A673 (cell line): ENCODE measurements at places on chromosomes 16 and 17. TPM values are rescaled to one million over a fixed set of nuclear protein-coding genes. Genes with fewer than 3 reads are reported as not detected.

GRCh38 chr16:85698935-85699558, 10.3 kb upstream of the GINS2 start:
- DNase-seq: no peak

GRCh38 chr16:86382774-86383407, 127.4 kb upstream of the FOXF1 start:
- DNase-seq: no peak

DNA sequence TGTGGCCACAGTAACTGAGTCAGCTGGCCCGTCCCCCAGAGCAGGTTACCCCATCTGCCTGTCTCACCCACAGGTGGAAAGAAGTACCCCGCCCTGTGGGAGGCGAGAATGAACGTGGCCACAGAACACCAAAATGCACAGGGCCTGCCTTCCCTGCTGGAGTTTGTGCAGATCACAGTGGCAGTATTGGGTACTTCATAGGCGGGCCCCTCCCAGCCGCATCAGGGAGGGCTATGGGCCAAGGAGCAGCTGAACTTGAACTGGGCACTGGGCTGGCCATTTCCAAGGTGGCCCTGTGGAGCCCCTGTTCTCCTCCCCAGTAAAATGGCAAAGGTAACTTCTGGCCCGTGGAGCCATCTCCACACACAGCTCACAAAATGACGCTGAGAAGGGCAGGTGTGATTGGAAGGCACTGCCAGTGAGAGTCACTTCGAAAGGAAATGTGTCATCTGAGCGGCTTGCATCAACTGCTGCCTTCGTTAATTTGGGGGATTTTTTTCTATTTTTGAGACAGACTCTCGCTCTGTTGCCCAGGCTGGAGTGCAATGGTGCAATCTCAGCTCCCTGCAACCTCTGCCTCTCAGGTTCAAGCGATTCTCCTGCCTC, 162.9 kb downstream of the ENGASE start:
- no peak for DNase-seq

The ADORA2B gene
- total RNA-seq: 3.9 and 5.9 TPM in 2 replicates

The PPY gene
- total RNA-seq: not detected in 2 replicates

DNA sequence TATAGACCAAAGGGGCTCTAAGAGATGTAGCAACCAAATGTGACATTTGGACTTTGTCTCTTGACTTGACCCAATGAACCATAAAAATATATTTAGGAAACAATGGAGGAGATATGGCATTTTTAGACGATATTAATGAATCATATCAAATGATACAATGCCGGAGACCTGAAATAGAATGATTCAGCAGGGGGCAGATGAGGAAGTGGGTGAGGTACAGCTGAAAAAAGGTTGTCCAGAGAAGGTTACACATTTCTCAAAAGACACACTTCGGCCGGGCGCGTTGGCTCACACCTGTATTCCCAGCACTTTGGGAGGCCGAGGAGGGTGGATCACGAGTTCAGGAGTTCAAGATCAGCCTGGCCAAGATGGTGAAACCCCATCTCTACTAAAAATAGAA, 16.5 kb upstream of the SNN start:
- no peak for DNase-seq

DNA sequence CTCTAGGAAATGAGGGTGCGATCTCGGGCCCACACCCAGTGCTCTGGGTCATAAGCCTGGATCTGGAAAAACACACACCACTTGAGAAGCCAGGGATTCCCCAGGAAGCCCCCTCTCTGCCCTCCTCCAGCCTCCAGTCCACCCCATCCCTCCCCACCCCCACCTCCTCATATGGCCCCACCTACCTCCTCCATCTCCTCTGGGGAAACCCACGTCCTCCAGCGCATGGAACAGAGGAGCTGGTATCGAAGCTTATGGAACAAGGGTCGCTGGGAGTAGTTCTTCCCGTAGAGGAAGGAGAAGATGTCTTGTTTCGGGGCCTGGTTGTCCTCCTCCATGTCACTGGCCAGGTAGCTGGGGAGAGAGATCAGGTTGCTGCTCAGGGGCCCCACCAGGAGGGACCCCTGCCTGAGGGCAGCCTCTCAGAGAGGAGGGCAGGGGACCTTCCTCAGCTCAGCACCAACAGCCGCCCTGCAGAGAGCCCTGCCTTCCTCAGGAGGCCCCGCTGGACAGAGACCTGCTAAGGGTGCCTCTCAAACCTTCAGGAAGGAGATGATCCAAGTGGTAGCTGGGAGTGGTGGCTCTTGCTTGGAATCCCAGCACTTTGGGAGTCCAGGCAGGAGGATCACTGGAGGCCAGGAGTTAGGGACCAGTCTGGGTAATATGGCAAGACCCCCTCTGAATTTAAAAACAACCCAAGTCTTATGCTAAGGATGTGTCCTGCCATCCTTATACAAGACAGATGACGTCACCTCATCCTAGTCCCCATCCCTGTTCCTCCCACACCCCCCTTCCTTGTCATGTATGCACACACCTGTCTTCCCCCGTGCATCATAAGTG, 5.0 kb downstream of the SPDYE4 start:
- DNase-seq: no peak

GRCh38 chr17:32542186-32542585, 55.4 kb downstream of the CDK5R1 start:
- no peak for DNase-seq

The KRT36 gene
- total RNA-seq: not detected in 2 replicates

DNA sequence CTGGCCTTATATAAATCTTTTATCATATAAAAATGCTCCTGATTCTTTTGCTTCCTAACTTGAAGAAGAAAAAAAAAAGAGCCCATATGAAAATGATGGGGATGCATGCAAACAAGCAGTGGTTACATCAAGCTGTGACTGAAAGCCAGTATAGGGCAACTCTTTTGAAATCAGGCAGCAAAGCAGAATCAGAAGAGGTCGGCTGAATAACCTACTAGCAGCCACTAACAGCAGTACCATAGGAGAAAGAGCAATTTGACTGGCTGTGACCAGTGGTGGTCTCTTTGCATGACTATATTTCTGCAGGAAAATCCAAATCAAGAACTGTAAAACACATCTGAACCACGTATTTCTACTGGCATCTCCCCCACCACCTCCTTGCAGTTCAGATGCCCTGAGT, 161.9 kb upstream of the C17orf78 start:
- DNase-seq: no peak

GRCh38 chr17:6024576-6024975, 45.6 kb upstream of the WSCD1 start:
- DNase-seq: no peak

DNA sequence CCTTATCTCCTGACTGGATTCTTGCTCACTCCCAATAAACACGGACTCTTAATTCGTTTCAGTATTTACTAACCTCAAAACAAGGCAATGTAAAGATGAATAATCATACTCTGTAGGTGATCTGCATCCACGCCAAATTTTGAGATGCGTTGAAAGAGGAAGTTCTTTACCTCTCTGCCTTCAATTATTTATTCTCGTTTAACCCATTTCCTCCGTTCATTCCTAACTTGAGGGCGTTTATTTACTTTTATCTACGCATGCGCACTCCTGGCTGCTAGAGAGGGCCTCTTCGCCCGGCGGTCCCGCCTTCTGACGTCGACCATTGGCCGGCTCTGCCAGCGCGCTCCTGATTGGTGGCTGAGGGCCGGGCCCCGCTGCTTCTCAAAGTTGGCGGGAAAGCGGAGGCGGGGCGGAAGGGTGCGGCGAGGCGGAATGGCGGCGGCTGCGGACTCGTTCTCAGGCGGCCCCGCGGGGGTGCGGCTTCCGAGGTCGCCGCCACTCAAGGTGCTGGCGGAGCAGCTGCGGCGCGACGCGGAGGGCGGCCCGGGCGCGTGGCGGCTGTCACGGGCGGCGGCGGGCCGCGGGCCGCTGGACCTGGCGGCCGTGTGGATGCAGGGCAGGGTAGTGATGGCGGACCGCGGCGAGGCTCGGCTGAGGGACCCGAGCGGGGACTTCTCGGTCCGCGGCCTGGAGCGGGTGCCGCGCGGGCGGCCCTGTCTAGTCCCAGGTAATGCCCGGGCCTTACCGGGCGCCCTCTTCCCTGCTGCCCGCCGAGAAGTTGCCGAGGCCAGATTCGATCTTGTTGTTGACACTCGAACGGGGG, at the start of gene RMI2:
Gene RMI2 (plus strand): TSS at position 420 of the 823 bp plus-strand sequence. CDS start 13 bp downstream, at position 433.
- peak; percentile 98 for DNase-seq

GRCh38 chr16:22969567-22969966, 155.6 kb downstream of the HS3ST2 start:
- DNase-seq: no peak

- no peak for DNase-seq
These were observed 11.7 kb downstream of the TMEM92 start for GRCh38 chr17:50285941-50286340.

GRCh38 chr16:89065458-89065822, 28.2 kb upstream of the ACSF3 start:
- no peak for DNase-seq

DNA sequence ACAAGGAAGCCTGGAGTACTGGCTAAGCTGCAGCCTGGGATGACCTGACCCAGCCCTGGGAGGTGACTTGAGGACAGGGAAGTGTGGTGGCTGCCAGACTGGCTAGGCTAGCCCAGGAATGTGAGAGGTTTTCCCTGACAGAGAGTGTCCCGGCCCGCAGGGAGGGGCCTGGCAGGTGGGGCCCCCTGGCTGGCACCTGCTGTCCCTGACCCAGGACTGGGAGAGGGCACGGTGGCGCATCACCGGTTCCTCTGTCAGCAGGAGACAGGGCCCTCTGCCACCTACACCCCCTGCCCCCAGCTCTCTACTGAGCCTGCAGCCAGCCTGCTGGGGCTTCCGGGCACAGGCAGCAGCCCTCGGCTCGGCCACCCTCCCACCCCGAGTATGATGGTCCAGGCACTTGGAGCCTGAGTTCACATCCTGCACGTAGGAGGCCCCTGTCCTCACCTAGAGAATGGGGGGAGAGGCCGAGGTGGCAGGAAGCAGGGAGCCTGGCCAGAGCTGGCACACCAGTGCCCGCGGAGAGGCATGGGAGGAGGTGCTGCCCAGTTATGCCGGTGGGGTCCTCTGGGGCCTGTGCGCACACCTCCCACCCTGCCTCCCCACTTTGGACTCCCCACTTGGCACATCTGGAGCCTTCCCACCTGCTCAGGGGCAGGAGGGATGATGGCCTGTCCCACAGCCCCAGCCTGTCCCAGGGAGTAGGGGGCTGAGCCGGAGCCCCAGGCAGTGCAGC, 528 bp downstream of the PRSS27 start:
- DNase-seq: no peak

DNA sequence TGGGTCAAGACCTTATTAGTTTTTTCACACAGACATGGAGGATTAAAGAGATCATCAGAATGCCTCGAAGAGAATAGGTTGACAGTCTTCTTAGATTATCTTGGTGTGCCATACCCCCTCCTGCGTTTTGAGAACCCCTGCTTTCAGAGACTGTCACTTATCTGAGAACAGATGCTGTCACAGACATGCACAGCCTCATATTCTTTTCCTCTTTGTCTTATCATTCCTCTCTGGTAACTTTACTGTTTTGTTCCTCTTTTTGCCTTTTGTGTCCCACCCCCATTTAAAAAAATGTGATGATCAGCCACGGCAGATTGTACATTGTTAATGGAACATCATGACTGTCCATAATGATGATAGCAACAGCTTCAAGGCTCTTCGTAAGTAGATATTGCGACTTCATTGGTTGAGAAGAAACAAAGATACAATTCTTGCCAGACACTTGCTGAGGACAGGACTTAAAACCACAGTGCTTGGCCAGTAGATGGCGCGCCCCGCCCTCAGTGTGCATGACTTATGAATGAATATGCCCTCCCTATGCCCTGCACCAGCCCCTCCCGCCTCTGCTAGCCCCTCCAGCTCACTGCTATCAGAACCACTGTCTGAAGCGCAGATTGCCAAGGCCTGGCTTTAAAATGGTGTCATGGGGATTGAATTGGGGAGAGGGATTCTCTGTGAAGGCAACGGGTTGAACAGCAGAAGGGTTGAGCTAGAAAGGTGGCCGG, 2.6 kb upstream of the PITPNC1 start:
- DNase-seq: peak; percentile 93

- no peak for DNase-seq
These were observed 11.9 kb upstream of the SP6 start for GRCh38 chr17:47862621-47863440.

DNA sequence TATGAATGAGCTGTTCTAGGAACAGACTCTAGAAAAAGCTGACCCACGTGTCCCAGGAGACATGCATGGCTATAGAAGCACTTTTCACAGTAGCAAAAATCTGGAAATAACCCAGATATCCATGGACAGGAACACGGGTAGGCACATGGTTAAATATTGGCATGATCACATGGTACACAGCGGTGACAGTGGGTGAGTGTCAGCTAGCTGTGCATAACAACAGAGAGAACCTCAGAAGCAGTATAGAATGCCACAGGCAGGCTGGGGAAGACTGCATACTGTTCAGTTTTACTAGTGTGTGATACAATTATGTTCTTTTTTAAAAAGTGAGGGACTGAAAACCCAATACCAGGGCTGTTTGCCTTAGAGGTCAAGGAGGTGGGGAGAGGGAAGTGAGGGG, 31.4 kb downstream of the EPN2 start:
- DNase-seq: no peak

The MT1M gene
- 0.49 TPM in 1 of 2 replicates, not detected in the other for total RNA-seq

- no peak for DNase-seq
These were observed 27.2 kb downstream of the SLC38A8 start for GRCh38 chr16:84015399-84015798.

- no peak for DNase-seq
These were observed 74.1 kb upstream of the CDH5 start for GRCh38 chr16:66292241-66292935.

The KRT31 gene
- not detected in 2 replicates for total RNA-seq

DNA sequence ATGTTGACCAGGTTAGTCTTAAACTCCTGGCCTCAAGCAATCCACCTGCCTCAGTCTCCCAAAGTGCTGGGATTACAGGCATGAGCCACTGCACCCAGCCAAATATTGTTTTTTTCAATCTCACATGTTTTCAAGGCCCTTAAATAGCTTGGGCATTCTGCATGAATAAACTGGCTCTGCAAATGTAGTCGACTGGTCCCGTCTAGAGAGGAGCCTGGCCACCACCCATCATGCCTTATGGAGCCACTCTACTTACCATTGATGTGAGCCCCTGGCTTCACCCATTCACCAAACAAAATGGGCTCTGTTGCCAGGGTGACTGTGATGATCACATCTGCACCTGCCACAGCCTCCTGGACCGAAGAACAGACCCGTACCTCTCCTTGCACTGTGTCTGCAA, 10.8 kb downstream of the CRYM start:
- no peak for DNase-seq
